ENCODE measurements at places on chromosomes 5 and 9.

GRCh38 chr9:2655411-2655901 is 33.9 kb downstream of the VLDLR start:
- DNase-seq = no peak

GRCh38 chr5:177111720-177112394 is 21.7 kb upstream of the NSD1 start:
- peak; percentile 67 for DNase-seq

DNA sequence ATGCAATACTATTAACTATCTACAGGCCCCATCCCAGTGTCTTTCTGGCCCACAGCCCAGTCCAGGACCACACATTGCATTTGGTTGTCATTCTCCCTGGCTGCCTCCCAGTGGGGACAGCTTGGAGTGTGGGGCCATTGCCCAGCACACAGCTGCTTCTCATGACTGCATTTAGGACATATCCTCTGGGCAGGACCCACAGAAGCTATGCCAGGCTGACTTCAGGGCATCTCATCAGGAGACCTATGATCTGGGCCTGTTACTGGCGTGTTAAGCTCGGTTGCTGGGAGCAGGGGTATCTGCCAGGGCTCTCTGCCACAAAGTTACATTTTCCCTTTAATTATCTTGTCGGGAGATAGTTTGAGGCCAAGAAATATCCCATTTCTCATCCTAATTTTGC is 32.1 kb upstream of the CLPTM1L start:
- DNase-seq = no peak

GRCh38 chr9:133405508-133406438 is 12.0 kb downstream of the REXO4 start:
- no peak for DNase-seq

- DNase-seq = no peak
Measured at GRCh38 chr9:76227156-76227555, 167.1 kb downstream of the RFK start.

DNA sequence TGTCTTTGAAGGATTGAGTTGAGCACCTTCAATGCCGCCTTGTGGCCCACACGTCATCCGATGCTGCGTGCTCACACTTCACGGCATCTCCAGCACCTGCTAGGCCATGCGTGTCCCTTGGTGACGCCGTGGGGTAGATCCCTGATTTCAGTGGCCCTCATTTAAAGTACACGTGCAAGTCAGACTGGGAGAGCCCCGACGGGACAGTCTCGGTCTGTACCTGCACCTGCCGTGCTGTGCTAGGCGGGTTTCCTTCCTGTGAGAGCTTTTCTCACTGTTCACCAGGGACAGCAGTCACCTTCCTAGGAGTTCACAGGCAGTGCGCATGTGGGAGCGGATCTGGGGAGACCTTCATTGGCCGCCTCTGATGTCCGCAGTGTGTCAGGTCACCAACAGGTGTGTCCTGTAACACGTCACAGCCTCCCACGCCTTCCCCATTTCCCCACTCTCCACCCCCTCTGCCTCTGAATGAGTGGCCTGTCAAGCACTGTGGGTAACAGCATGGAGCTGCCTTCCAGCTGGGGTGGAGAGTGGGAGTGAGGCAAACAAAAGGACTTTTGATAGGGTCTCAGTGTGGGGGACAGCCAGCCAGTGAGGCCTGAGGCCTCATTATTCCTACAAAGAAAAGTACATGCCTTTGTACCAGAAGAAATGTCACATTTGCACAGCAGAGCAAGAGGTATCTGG is 236.4 kb downstream of the FANCC start:
- DNase-seq = no peak

- DNase-seq = no peak
Measured at GRCh38 chr9:136309101-136309801, 5.4 kb upstream of the CCDC187 start.

- DNase-seq = no peak
Measured at GRCh38 chr9:15136646-15137045, 170.4 kb downstream of the TTC39B start.

GRCh38 chr5:16877267-16877935 is 58.7 kb downstream of the MYO10 start:
- DNase-seq = no peak

- no peak for DNase-seq
Measured at GRCh38 chr5:74766418-74766848, 484 bp downstream of the GFM2 start.

GRCh38 chr5:67182301-67182790 is 14.3 kb downstream of the CD180 start:
- DNase-seq = no peak

DNA sequence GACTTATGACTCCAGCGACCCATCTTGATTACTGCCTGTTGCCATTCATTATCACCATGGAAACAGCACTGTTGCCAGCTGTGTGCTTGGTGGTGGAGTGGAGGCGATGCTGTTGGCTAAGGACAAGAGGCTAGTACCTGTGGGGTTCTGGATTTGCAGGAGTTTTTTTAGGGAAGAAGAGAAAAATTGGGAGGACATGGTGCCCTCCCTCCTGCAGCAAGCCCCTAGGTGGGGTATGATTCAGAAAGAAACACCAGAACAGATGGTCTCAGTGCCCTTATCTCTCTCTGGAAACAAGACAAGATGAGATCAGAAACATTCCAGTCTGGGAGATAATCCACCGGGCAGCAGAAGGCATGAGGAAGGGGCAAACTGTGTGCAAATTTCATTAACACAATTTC is 87.8 kb upstream of the TLR4 start:
- DNase-seq = no peak

DNA sequence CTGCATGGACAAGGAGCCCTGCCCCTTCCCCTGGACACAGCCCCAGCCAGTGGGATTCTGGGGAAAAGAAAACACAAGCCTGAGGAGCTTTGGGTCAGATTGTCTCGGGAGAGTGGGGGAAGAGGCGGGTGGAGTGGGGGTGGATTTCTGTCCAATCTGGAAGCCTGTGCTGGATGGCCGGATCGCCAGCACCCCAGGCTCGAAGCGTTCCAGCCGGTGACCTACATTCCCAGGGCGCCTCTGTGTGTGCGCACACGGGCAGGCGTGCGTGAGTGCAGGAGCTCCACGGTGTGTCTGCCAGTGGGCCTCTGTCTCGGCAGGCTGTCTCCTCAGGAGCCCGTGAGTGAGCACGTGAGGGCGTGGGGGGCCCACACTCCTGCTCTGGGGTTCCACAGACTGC is 74.3 kb upstream of the DAB2IP start:
- DNase-seq = no peak

GRCh38 chr9:131370638-131371037 is 23.2 kb upstream of the PRRC2B start:
- no peak for DNase-seq

DNA sequence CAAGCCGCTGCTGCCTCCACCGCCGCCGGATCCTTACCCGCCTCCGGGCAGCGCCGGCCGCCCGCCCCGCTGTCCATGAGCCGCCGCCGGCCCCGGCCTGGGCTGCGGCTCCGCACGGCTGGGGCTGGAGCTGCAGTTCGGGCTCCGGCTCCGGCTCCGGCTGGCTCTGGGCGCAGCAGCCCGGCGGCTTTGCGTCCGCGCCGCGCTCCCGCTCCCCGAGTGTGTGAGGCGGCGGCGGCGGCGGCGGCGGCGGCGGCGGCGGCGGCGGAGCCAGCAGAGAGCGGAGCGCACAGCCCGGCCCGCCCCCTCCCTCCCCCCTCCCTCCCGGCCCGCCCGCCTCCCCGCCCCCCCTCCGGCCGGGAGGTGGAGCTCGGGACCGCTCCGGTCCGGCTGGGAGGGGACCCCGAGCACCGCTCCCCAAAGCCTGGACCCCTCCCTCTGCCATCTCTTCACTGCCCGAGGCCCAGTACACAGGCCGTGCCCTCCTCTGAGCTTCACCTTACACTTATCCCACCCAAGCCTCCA is at the start of gene PCDH1:
TSS of gene PCDH1 (minus strand) at position 225 of the 525 bp plus-strand sequence. CDS start at position 77, 148 bp downstream.
- DNase-seq = peak; percentile 32

GRCh38 chr5:41356786-41357185 is 143.5 kb upstream of the C6 start:
- DNase-seq = no peak

DNA sequence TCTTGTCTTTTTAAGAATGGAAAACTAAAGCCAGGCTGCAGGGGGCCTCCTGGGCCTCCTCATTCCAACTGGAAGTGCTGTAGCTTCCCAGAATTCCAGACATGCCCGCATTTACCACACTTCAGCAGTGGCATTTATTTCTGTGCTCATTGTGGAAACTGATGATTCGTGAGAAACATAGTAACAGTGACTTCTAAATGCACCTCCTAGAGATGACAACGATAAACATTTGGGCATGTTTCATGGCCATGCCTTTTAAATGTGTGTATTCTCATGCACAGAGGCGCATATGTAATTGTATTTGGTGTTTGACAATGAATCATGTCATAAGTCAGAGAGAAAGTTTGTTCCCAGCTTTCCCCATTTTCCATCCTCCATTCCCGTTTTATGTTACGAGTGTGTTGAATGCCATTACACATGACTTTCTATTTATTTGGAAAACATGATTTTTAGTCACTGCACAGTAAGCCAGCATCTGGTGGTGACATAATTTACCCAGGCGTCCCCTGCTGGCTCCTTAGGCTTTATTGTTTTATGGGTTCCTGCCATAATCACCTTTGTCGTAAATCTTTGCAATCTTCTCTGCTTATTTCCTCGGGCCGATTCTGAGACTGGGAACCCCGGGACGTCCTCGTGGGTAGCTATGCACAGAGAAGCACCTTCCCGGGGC is 68.8 kb upstream of the FCN2 start:
- DNase-seq = no peak

DNA sequence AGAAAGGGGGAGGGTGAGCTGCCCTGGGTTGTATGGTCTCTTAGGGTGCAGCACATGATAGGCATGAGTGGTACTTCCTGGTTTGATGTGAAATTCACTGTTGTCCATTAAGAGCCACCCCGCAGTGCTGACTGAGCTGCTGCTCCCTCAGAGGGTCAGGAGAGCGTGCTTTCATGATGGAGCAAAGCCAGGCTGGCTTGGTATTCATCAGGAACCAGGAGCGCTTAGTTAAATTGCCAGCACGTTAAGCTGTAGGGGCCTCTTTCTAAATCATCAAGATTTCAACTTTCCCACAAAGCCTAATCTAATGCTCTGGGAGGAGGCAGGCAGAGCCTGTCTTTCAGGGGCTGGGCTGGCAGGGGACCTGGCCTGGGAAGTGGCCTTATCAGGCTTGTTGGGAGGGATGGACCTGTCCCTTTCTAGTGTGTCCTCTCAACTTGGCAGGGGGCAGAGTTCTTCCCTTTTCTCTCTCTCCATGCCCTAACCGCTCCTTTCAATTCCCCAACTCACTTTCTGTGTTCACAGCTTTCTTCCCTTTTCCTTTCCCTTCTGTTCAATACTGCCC is 7.9 kb downstream of the CYSTM1 start:
- DNase-seq = no peak

- no peak for DNase-seq
Measured at GRCh38 chr5:120327180-120327579, 136.9 kb upstream of the PRR16 start.

- DNase-seq = no peak
Measured at GRCh38 chr9:112447283-112447761, 39.3 kb upstream of the KIAA1958 start.

DNA sequence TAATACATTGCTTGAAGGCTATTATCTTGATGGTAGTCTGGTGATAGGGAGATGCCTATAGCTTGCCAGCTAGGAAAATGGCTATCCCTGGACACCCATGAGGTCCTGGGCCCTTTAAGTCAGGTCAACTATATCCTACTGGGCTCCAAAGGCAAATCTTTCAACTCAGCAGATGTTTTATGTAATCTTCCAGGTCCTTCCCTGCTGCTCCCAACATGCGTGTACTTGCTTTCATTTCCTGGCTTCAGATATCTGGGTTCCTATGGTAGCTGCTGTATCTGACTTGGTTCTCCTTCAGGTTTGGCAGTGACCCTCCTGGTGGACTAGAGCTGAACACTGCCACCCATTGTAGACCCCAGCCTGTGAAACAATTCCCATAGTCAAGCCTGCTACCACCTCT is 32.4 kb upstream of the GAS1 start:
- DNase-seq = no peak

DNA sequence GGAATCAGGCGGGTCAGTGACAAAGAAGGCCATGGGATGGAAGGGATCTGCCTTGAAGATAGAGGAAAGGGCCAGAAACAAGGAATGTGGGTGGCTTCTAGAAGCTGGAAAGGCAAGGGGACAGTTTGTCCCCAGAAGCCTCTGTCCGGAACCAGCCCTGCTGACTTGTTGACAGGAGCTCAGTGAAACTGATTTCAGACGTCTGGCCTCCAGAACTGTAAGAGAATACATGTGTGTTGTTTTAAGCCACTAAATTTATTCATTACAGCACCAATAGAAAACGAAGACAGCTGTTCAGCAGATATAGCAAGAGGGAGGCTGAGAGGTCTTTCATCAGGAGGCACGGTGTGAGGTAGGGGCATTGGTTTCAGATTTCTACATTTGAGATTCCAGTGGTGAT is 422.5 kb downstream of the KDM4C start:
- no peak for DNase-seq

- DNase-seq = no peak
Measured at GRCh38 chr9:136050701-136051452, 44.2 kb downstream of the NACC2 start.

DNA sequence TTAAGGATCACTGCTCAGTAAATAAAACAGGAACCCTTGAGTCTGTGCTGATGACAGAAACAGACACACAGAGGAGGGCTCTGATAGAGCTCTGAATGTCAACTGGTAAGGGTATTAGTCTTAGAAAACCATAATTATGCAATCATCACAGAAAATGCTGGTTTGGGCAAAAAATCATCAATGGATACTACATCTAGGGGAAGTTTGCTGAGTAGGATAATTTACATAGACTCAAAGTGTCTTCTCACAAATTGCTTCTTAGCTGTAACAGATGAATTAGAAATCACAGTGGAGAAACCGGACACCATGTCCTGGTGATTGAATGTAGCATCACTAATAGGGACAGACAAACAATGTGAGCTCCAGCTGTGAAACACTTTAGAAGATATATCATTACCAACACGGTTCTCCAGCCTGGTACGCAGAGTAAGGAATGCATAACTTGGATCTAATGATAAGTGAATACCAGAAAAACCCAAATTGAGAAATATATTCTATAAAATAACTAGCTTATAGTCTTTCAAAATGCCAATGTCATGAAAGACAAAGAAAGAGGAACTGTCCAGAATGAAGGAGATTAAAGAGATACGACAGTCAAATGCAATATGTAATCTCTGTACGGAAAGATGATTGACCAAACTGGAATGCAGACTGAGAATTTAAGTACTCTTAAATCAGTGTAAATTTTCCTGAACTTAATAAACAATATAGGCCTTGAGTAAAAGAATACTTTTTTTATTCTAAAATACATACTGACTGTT is 17.3 kb downstream of the CHD1 start:
- DNase-seq = no peak

GRCh38 chr5:80346055-80346454 is 26.3 kb downstream of the SPZ1 start:
- peak; percentile 34 for DNase-seq

- no peak for DNase-seq
Measured at GRCh38 chr9:100933656-100934055, 94.9 kb upstream of the PLPPR1 start.

- no peak for DNase-seq
Measured at GRCh38 chr5:65674749-65675148, 47.2 kb downstream of the SGTB start.

DNA sequence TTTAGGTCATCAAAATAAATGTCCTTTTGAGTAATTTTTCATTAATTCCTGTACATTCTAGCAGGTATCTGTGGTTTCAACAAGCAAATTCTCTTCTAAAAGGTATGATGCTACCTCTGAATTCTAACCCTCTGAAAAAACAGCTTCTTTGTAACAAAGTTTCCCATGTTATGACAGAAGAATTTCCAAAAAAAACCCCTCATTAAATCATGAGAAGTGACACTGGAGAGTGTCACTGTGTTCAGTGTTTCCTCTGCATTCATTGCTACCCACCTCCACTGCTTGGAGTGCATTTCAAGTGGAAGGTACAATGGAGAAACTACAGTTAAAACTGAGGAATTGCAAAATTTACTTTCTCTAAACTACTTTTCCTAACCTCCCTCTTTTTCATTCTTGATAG is 10.1 kb downstream of the CDKN2A start:
- no peak for DNase-seq
